Body of pancreas (tissue), 4 donors: ENCODE measurements at places on chromosomes 7 and 10. TPM values are rescaled to one million over a fixed set of nuclear protein-coding genes. Genes with fewer than 3 reads are reported as not detected.

GRCh38 chr7:87116315-87116714 is 35.9 kb upstream of the DMTF1 start:
- DNase-seq, result no peak

GRCh38 chr10:82266438-82266837 is 391.4 kb downstream of the NRG3 start:
- no peak for DNase-seq

GRCh38 chr10:73905256-73906020 is 5.5 kb upstream of the PLAU start:
- DNase-seq, result no peak

DNA sequence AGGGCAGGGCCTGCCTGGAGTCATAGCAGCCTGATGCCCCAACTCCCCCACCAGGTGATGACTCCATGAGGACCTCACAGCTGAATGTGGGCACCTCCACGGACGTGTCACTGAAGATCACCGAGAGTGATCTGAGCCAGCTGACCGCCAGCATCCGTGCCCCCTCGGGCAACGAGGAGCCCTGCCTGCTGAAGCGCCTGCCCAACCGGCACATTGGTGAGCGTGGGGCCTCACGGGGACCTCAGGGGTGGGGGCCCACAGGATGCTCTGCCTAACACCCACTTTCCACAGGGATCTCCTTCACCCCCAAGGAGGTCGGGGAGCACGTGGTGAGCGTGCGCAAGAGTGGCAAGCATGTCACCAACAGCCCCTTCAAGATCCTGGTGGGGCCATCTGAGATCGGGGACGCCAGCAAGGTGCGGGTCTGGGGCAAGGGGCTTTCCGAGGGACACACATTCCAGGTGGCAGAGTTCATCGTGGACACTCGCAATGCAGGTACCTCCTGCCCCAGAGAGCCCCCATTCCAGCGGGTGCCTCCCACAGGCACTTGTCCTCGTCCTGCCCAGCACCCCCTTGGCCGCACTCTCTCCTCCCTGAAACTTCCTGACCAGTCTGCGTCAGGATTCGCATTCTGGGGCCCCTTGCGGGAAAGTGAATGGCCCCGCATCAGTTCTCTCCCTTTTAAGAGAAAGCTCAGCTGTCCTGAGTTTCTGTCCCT is 10.0 kb upstream of the ATP6V1F start:
- DNase-seq, result no peak

- DNase-seq, result no peak
Observed at GRCh38 chr10:72730479-72730878, 38.5 kb downstream of the MCU start.

DNA sequence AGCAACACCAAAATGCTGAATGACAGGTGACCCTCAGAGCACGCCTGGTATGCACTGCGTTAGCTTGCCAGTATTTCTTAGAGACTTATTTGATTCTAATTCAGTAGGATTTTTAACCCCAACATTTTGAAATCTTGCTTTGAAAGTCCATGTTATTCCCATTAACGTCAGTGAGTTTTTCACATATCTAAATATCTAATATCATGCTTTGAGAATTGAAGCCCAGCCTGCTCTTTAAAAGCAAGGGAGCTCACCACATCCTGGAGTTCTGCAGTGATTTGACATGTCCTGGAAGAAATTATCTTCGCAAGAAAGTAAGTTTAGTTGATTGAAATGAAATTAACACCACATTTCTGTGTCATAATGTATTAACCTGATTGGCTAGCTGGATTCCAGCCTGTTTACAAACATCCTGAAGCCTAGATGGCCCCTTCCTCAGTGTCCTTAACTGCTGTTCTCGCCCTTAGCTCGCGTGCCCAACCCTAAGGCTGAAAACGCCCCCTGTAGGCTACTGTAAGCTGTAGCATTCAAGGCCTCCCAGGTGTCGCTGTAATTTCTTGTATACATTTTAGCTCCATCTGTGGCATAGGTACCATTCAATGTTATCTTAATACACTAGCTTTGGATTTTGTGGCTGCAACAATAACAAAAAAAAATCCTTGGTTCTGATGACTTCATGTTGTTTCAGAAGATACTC is 191.5 kb downstream of the MGMT start:
- DNase-seq, result no peak

Gene PNLIP
- total RNA-seq, result 12,294 TPM

Gene LRGUK
- 0.99 TPM for total RNA-seq
